Central memory CD8-positive, alpha-beta T cell (primary cell): ENCODE measurements at places on chromosomes 6 and 20.

GRCh38 chr20:50635676-50636600 lies 55.4 kb downstream of the RIPOR3 start:
- DNase-seq: peak; percentile 31

DNA sequence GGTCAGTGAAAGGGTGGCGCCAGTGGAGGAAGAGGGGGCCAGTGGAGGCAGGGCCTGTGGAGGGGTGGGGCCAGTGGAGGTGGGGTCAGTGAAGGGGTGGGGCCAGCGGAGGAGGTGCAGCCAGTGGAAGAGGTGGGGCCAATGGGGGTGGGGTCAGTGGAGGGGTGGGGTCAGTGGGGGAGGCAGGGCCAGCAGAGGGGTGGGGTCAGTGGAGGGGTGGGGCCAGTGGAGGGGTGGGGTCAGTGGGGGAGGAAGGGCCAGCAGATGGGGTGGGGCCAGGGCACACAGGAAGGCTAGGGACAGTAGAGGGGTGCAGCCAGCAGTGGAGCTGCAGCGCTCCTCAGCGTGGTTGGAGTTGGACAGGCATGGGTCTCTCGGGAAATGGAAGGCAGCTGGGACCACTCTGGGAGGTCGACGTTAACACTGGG lies 18.7 kb downstream of the ADRM1 start:
- no peak for DNase-seq

GRCh38 chr6:25442898-25443297 lies 163.7 kb downstream of the CARMIL1 start:
- DNase-seq: no peak

DNA sequence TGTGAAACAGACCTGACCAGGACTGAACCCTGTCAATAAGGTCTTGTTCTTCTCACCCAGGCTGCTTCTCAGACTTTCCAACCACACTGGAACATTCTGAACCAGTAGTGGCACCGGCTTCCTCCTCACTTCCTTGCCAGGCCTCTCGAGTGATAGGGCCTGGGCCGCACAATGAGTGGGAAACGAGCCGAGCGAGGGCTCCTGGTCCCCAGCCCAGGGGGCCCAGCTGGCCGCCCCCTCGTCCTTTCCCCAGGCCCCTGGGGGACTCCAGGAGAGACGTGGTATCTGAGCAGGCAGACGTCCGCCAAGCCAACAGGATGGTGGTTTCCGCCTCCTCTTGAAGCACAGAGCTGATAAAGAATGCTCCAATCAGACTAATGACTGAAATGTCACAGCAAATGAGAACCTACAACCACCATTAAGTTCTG lies 117.9 kb downstream of the GMDS start:
- no peak for DNase-seq

GRCh38 chr6:141472162-141472928 lies 660.4 kb upstream of the GJE1 start:
- DNase-seq: no peak

DNA sequence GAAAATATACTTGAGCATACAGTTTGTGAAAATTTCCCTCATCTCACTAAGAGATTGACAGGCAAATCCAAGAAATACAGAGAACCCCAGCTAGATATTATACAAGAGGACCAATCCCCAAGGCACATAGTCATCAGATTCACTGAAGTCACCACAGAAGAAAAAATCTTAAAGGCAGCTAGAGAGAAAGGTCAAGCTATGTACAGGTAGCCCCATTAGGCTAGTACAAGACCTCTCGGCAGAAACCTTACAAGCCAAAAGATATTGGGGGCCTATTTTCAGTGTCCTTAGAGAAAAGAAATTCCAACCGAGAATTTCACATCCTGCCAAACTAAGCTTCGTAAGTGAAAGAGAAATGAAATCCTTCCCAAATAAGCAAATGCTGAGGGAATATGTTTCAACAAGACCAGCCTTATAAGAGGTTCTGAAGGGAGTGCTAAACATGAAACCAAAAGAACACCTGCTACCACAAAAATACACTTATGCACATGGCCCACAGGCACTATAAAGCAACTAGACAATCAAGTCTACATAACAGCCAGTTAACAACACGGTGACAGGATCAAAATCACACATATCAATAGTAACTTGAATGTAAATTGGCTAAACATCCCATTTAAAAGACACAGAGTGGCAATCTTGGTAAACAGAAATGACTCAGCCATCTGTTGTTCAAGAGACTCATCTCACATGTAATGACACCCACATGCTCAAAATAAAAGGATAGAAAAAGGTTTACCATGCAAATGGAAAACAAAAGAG lies 96.3 kb downstream of the FHL5 start:
- DNase-seq: no peak

- no peak for DNase-seq
Observed at GRCh38 chr6:169235286-169235685, 18.4 kb downstream of the THBS2 start.
